Activated CD4-positive, alpha-beta T cell treated with anti-CD3 and anti-CD28 coated beads, Interleukin-2, amount 50 U/mL, for 24 hours (primary cell): ENCODE measurements at places on chromosomes 1 and 21.

DNA sequence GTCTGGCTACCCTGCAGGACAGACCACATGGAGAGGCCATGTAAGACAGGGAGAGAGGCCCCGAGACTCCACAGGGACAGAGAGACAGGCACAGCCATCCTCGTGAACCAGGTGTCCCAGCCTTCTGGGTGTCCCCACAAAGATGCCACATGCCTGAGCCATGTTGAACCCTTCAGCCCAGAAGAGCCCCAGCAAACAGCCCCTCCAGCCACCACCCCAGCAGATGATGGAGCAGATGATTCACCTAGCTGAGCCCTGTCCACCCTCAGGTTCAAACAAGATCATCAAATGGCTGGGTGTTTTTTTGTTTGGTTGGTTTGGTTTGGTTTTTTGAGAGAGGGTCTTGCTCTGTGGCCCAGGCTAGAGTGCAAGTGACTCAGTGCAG is 78.7 kb downstream of the DHRS3 start:
- no peak for DNase-seq

DNA sequence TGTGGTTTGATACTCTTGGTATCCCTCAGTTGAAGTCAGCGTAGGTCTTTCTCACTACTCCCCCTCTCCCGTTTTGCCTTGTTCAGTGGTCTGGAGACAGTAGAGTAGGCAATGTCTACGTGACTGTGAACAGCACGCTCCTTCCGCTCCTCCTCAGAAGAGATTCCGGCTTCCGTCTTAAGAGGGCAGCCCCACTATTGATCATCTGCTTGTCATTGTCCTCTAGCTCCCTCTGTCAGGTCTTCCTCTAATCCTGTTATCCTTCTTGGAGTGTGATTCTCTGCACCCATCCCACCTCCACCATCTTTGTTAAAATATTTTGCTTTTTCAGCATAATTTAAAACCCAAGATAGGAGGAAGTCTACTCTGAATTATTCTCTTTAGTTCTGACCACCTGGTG is 129.9 kb upstream of the KCNK2 start:
- DNase-seq, result no peak

- DNase-seq, result no peak
These were observed 17.2 kb upstream of the SYT14 start for GRCh38 chr1:209920844-209921243.

GRCh38 chr1:2939041-2939552 is 82.2 kb upstream of the ACTRT2 start:
- DNase-seq, result no peak

GRCh38 chr1:171637928-171638576 is 14.4 kb downstream of the MYOC start:
- no peak for DNase-seq

DNA sequence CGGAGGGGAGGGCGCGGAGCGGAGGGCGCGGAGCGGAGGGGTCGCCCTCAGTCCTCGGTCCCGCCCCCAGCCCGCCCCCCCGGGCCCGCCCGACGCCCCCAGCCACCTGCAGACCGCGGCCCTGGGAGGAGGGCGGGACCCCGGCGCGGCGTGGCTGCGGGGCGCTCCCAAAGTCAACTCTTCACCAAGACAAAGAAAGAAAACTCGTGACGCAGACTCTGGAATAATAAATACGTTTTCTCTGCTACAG is 1.2 kb downstream of the HES4 start:
- DNase-seq, result no peak

- DNase-seq, result no peak
These were observed 354.6 kb downstream of the MATN1 start for GRCh38 chr1:30368651-30369240.

DNA sequence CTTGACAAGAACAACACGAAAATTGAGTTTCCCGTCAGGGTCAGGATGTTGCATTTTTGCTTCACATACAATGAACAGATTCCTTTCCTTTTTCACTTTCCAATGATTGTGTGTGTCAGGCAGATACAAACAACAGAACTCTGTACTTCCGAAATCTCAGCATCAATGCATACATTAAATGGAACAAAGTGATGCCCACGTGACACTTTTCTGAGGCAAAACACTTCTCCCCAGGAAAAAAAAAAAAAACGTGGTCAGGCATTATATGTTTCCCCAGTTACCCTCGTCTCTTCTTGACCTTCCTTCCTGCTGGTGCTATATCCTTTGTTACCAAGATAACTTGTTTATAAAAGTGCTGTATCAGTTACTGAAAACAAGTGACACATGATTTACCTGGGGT is 181.8 kb downstream of the ZNF281 start:
- DNase-seq, result no peak

DNA sequence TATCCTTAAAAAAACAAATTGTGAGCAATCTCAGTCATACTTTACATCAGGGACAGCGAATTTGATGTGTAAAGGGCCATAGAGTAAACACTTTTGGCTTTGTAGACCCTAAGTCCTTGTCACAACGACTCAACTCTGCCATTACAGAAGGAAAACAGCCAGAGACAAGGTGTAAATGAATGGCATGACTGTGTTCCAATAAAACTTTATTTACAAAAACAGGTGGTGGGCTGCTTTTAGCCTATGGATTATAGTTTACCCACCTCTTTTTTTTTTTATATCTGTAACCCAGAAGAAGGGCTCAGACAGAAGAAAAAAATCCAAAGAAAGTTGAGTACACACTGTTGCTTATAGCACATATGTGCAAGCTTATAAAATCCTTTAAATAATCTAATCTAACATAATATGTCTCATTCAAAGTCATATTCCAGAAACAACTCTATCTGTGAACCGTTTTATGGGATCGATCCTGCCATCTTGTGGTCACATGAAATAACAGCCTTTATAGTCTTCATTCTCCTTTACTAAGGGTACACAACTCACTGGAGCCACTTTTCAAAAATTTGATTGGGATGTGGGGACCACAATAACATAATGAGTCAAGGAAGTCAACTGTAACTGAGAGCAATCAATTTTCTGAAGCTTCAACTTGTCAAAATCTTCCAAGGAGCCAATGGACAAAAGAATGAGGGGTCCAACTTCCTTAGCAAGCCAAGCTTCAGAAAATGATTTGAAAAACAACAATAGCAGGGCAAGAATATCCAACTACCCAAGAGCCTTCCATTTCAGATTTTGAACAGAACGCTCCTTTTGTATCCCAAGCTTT is 142.2 kb upstream of the KRTAP19-8 start:
- DNase-seq, result no peak

DNA sequence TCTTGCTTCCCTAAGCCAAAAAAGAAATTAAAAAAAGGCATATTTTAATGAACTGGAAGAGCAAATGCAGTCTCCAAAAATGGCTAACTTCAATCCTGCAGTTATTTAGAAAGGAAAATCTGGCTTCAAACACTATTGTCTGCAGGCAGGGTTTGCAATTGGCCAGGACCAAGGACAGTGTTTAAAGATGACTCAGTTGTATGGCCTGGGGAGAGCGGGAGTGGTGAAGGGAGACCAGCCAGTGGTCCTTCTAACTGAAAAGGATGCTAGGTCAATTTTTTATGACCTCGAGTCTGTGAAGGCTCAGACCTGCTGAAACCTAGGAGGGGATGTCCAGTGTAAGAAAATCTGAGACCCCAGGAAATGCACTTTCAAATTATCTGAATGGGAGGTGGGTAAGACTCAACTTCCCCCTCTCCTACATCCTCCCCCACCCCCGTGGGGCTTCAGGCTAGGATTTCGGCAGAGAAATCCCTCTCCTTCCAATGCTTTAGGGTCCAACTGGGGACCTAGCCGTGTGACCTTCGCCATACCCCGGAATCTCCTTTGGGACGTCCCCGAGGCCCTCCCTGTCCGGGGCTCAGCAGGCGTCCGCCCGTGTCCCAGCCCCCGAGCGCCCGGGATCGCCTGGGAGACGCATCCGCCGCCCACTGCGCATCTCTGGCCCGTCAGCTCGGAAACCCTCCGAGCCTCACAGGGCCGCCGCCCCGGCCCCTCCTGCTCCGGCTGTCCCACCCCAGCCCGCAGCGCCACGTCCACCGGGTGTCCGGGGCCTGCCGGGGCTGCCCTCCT is 602 bp upstream of the RIMKLA start:
- DNase-seq, result no peak

DNA sequence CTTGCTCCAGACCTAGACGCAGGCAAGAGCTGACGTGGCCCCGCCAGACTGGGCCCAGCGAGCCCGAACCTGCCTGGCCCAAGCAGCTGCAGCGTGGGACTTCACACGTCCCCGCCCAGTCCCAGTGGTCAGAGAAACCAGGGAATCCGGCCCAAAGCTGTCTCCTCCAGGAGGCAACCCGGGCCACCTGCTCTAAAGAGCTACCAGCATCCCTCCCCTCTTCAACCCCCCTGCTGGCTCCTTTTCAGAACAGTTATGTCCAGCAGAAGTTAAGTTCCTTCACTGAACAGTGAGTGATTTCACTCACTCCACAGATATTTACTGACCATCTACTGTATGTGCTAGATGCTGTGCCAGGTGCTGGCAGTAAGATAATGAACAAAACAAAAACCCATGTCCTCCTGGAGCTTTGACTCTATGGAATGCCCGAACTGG is 2.1 kb upstream of the EFNA1 start:
- DNase-seq, result no peak

GRCh38 chr1:189868021-189868420 is 609.6 kb downstream of the BRINP3 start:
- no peak for DNase-seq

DNA sequence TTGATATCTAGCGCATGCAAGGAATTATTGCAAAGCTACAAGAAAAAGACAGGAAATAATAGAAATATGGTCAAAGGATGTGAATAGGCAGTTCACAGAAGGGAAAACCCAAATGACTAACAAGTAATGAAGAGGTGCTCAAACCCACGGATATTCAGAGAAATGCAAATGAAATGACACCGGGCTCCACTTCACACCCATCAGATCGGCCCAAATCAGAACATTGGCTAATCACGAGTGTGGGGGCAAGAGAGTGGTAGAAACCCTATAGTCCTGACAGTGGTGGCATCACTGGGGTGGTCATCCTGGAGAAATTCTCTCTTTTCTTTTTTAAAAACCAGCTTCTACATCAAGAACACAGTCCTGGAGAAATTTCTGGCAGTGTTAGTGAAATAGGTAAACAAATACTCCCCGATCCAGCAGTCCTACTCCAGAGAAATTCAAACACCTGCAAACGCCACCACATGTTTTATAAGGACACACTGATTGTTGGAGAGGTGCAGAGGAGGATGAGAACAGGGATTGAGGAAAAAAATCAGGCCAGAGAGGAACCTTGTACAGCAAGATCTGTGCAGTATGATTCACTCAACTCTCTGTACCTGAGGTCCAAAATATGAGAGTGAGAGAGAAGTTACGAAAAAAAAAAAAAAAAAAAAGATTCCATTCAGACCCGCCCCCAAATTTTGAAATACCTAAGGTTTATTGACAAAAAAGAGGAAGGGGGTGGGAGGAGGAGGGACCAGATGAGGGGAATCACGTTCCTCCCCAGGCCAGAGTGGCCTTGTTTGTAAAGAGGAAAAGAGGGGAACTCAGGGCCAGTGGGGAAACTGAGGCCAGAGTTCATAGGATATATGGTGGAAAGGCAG is 9.2 kb upstream of the TNFRSF1B start:
- no peak for DNase-seq

GRCh38 chr1:21264898-21265297 is 25.4 kb downstream of the ECE1 start:
- no peak for DNase-seq

DNA sequence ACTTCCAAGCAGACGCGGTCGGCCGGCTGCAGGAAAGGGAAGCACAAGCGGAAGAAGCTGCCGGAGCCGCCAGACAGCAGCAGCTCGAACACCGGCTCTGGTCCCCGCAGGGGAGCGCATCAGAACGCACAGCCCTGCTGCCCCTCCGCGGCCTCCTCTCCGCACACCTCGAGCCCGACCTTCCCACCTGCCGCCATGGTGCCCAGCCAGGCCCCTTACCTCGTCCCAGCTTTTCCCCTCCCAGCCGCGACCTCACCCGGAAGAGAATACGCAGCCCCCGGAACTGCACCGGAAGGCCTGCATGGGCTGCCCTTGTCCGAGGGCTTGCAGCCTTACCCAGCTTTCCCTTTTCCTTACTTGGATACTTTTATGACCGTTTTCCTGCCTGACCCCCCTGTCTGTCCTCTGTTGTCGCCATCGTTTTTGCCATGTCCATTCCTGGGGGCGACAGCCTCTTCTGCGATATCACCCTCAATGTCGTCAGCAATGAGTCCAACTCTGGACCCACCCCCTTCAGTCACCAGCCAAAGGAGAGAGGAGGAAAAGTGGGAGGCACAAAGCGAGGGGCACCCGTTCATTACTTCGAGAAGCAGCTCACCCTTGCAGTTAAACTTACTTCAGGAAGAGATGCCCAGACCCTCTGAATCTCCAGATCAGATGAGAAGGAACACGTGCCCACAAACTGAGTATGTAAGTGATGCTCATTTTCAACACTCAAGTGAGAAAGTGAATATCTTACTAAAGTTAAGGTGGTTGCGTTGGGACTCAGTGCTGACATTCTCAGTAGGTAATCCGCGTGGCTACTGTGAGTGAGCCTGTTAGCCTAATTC is 25.5 kb downstream of the UTS2 start:
- DNase-seq, result no peak

DNA sequence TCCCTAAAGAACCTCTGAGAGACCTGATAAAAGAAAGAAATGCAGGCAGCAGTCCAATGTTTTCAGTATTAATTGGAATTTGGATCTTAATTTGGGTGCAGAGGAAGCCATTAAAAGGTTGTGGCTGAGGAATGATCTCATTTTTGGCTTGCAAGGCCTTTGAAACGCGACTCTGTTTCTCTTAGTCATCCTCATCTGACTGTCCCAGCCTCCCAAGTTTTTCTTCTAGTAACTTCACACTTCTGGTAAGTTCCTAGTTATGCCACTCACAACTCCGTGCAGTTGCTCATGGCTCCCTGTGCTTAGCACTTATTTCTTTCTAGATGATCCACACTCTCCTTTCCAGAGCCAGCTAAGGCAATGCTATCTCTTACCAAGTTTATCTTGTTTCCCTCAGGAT is 147.4 kb upstream of the USP24 start:
- DNase-seq, result no peak

DNA sequence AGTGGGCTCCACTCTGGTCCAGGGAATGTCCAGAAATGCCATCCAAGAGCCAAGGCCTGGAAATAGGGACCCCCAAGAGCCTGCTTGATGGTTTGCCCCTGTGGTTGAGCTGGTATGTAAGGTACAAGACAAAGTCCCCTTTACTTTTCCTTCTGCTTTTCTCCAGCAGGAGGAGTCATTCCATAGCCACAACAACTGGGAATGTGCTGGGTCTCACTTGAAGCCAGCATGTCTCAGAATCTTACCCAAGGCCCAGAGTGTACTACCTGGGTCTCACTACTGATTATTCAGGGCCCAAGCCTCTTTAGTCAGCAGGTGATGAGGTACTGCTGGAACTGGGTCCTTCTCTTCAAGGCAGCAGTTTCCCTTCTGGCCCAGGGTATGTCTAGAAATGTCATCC is 62.1 kb upstream of the CD55 start:
- DNase-seq, result no peak

GRCh38 chr1:8747879-8748825 is 69.3 kb downstream of the RERE start:
- no peak for DNase-seq

GRCh38 chr1:17314491-17314971 is 6.5 kb downstream of the PADI4 start:
- DNase-seq, result no peak

- DNase-seq, result no peak
These were observed 87.0 kb upstream of the C1orf21 start for GRCh38 chr1:184299796-184300195.

- no peak for DNase-seq
These were observed 3.0 kb downstream of the VASH2 start for GRCh38 chr1:212953321-212953720.
